ENCODE measurements at places on chromosomes 1 and 21. TPM values are rescaled to one million over a fixed set of nuclear protein-coding genes. Genes with fewer than 3 reads are reported as not detected.

GRCh38 chr1:3905953-3906671 is 6.0 kb upstream of the C1orf174 start:
- peaks cover 14% of the 10 kb centered on the region for H3K27me3 ChIP-seq
- no peaks in the 10 kb centered on the region for H3K36me3 ChIP-seq
- no peak overlapping the region for H3K27ac ChIP-seq
- H3K4me3 ChIP-seq, result no peak overlapping the region
- DNase-seq, result no peak
- peaks cover 7% of the 10 kb centered on the region for H3K4me1 ChIP-seq

TAF12 gene
- total RNA-seq, result 21.0 TPM

- peak; percentile 64 for DNase-seq
- peaks cover 38% of the 10 kb centered on the region for H3K4me1 ChIP-seq
- H3K27ac ChIP-seq, result peak overlapping the region; percentile 64
- H3K36me3 ChIP-seq, result no peaks in the 10 kb centered on the region
- no peaks in the 10 kb centered on the region for H3K27me3 ChIP-seq
These were observed 33.2 kb upstream of the BTG2 start for GRCh38 chr1:203271962-203272632.

GRCh38 chr1:224757508-224757907 is 141.4 kb downstream of the CNIH3 start:
- no peaks in the 10 kb centered on the region for H3K36me3 ChIP-seq
- no peak for DNase-seq
- H3K27ac ChIP-seq, result no peak overlapping the region
- no peaks in the 10 kb centered on the region for H3K27me3 ChIP-seq
- no peaks in the 10 kb centered on the region for H3K4me1 ChIP-seq
- H3K4me3 ChIP-seq, result no peak overlapping the region

DNA sequence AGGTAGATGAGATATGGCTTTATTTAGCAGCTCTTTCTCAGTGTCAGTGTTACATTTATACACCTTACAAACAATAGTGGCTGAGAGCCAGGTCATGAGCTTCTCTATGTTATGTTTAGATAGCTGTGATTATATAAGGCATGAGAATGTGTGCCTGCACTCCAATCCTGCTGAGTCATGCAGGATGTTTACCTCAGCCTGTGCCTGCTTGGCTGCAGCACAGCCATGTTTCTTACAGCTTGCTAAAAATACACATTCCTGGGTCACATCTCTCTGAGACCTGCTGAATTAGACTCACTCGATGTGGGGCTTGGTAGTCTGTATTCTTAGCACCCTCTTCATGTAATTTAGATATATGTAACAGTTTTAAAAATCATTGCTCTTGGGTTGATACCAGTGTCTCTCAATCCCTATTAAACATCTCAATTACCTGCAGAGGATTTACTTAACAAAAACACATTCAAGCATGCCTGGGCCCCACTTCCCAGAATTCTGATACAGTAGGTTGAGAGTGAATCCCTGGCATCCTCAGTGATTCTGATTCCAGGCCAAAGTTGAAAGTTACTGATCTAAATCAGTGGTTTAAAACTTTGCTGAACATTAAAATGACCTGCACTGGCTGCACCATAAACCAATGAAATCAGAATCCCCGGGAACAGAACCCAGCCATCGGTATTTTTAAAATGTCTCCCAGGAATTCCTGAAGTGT is 107.5 kb downstream of the GDAP2 start:
- H3K36me3 ChIP-seq, result no peaks in the 10 kb centered on the region
- no peak overlapping the region for H3K4me3 ChIP-seq
- H3K27ac ChIP-seq, result no peak overlapping the region
- DNase-seq, result no peak
- H3K4me1 ChIP-seq, result peaks cover 16% of the 10 kb centered on the region

DNA sequence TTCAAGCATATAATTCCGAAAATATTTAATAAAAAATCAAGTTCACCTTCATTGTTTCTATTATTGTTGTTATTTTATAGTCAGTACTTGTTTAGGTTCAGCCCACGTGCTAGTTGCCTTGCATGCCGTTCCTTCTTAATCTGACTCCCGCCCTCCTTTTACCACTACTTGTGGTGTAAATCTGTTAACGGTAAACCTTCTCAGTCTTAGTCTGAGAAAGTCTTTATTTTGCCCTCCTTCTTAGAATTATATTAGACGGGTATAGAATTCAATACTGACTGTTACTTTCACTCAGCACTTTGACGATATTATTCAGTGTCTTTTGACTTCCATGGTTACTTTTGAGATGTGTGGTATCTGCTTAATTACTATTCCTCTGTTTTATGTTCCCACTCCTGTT is 104.8 kb downstream of the RGL1 start:
- H3K27me3 ChIP-seq, result no peaks in the 10 kb centered on the region
- H3K4me1 ChIP-seq, result peaks cover 12% of the 10 kb centered on the region
- H3K36me3 ChIP-seq, result peaks cover 94% of the 10 kb centered on the region
- no peak overlapping the region for H3K4me3 ChIP-seq
- H3K27ac ChIP-seq, result no peak overlapping the region

- H3K36me3 ChIP-seq, result no peaks in the 10 kb centered on the region
- no peak for DNase-seq
- peaks cover 28% of the 10 kb centered on the region for H3K4me1 ChIP-seq
- peak overlapping the region; percentile 44 for H3K4me3 ChIP-seq
- H3K27ac ChIP-seq, result peak overlapping the region; percentile 80
- H3K27me3 ChIP-seq, result peaks cover 58% of the 10 kb centered on the region
These were observed 3.4 kb downstream of the RUNX3 start for GRCh38 chr1:24926563-24927249.

DNA sequence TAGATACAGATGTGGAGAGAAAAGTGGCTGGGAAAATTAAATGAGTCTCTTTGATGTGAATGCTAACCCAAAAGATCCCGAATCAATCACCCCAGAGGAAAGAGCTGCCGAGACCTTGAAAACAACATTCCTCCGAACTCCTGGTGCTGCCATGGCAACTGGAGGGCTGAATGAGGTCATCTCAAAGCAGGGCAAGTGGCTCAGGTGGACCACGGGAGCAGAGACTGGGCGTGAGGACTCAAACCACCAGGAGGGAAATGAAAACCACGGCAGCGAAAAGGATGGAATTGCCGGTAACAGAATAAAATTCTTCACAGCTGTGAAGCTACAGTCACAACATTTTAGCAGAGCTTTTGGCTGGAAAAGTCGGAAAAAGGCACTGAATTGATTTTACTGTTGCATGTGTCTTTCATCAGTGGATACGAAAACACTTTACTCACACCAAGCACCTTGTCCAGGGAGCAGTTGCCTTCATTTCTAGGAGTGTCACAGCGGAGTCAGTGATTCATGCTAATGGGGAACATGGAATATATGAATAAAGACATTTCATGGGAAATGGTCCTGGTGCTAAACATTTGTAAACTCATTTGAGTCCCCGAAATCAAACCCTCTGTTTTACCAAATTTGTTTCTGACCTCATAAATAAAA is 23.2 kb upstream of the BECN2 start:
- H3K36me3 ChIP-seq, result no peaks in the 10 kb centered on the region
- H3K4me1 ChIP-seq, result no peaks in the 10 kb centered on the region
- no peaks in the 10 kb centered on the region for H3K27me3 ChIP-seq

- peaks cover 14% of the 10 kb centered on the region for H3K4me1 ChIP-seq
- no peak overlapping the region for H3K27ac ChIP-seq
- H3K36me3 ChIP-seq, result no peaks in the 10 kb centered on the region
- no peaks in the 10 kb centered on the region for H3K27me3 ChIP-seq
- no peak overlapping the region for H3K4me3 ChIP-seq
These were observed 55.9 kb upstream of the ATP5PO start for GRCh38 chr21:33971492-33972013.

DNA sequence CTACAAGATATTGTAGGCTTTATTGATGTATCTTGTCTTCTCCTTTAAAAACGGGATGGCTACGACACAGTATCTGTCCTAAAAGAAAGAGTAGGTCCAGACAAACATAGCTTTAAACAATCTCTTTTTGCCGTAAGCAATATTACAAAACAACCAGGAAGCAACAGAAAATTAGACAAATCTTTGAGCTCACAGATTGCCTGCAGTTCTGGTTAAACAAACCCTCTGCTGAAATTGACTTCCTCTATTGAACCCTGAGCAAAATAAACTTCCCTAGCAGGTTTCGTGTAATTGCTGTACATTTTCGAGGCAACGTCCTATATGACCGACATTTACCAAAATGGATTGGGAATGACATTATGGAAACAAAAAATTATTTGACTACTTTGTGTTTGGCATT is 50.6 kb downstream of the CHML start:
- H3K27ac ChIP-seq, result no peak overlapping the region
- H3K4me1 ChIP-seq, result no peaks in the 10 kb centered on the region
- no peaks in the 10 kb centered on the region for H3K27me3 ChIP-seq
- H3K4me3 ChIP-seq, result no peak overlapping the region

DNA sequence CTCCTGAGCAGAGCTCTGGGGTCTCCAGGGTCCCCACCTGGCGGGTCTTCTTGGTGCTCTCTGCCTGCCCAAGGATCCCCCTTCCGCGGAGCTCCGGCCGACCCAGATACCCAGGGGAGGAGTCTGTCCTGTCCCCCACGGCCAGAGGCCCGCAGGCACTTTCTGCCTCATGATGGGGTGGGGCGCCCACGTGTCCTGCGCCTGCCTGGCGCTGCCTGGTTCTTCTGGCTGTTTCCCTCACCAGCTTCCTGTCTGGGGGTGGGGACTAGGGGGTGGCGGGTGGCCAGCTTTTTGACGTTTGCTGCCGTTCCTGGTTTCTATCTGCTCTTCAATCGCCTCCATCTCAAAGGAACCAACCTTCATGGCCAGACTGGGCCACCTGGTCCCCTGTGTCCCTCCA is 313.3 kb upstream of the VAMP3 start:
- no peak overlapping the region for H3K27ac ChIP-seq
- H3K36me3 ChIP-seq, result no peaks in the 10 kb centered on the region
- no peak overlapping the region for H3K4me3 ChIP-seq

GRCh38 chr1:220943319-220943996 is 64.2 kb downstream of the HLX start:
- no peak overlapping the region for H3K27ac ChIP-seq
- H3K27me3 ChIP-seq, result no peaks in the 10 kb centered on the region
- DNase-seq, result no peak
- no peaks in the 10 kb centered on the region for H3K4me1 ChIP-seq

GRCh38 chr1:241356519-241357365 is at the start of gene RGS7:
Gene RGS7 (minus strand): TSS chr1:241357205.
- H3K27ac ChIP-seq, result no peak within 1 kb of the TSS
- peak; percentile 76 for DNase-seq
- peak within 1 kb of the TSS; percentile 42 for H3K4me3 ChIP-seq
- no peaks in the 10 kb centered on the region for H3K36me3 ChIP-seq
- H3K4me1 ChIP-seq, result no peaks in the 10 kb centered on the region

ADAMTS4 gene
- total RNA-seq, result 7.8 TPM

DNA sequence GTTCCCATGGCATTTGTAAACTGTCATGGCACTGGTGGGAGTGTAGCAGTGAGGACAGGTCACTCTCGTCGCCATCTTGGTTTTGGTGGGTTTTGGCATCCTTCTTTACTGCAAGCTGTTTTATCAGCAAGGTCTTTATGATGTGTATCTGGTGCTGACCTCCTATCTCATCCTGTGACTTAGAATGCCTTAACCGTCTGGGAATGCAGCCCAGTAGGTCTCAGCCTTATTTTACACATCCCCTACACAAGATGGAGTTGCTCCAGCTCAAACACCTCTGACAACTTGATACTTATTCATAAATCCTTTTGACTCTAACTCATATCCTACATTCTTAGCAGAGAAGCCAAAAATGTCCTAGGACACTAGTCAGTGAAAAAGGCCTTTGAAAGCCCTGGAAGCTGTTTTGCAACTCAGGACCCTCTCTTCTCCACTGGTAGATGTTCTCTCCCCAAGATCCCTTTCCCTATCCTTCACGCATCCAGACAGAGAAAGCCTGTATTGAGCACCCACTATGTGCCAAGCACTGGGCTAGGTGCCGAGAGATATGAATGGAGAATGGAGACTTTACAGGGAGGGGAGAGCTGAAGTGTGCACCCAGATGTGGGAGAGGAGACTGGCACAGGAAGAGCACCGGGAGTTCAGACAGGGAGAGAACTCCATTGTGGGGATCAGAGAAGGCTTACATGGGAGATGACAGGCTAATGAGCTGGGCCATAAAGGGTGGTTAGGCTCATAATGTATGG is 6.7 kb upstream of the CSRP1 start:
- no peak for DNase-seq
- no peaks in the 10 kb centered on the region for H3K27me3 ChIP-seq
- H3K36me3 ChIP-seq, result no peaks in the 10 kb centered on the region

DNA sequence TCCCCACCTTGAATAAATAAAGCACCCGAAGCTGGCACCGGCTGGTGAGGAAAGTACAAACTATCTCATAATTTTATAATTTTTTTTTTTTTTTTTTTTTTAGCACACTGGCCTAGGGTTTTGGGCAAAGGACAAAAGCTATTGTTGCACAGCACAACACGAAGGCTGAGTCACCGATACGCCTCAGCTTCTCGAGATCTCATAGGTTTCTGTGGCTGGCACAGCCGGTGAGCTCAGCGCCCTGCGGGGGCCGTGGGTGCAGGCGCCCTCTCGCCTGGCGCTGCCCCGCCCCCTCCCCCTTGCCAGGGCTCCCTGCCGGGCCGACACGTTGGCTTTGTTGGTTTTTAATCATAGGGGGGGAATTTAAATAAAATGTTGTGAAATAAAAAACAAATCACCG is 17.2 kb downstream of the CASZ1 start:
- no peaks in the 10 kb centered on the region for H3K27me3 ChIP-seq
- H3K4me3 ChIP-seq, result no peak overlapping the region
- H3K27ac ChIP-seq, result no peak overlapping the region
- peak; percentile 73 for DNase-seq
- no peaks in the 10 kb centered on the region for H3K4me1 ChIP-seq

- H3K27me3 ChIP-seq, result no peaks in the 10 kb centered on the region
- H3K36me3 ChIP-seq, result no peaks in the 10 kb centered on the region
- no peak for DNase-seq
- H3K4me1 ChIP-seq, result no peaks in the 10 kb centered on the region
These were observed 17.4 kb downstream of the AK4 start for GRCh38 chr1:65165269-65165993.

LCA5L gene
- 1.8 TPM for total RNA-seq

PDC gene
- not detected for total RNA-seq

GRCh38 chr21:42597487-42598158 is 55.8 kb upstream of the PDE9A start:
- no peaks in the 10 kb centered on the region for H3K36me3 ChIP-seq
- no peak overlapping the region for H3K27ac ChIP-seq
- no peaks in the 10 kb centered on the region for H3K4me1 ChIP-seq
- H3K27me3 ChIP-seq, result no peaks in the 10 kb centered on the region

GRCh38 chr1:194734970-194735369 is 1548.6 kb upstream of the B3GALT2 start:
- no peak overlapping the region for H3K27ac ChIP-seq
- no peak for DNase-seq
- no peaks in the 10 kb centered on the region for H3K27me3 ChIP-seq

DNA sequence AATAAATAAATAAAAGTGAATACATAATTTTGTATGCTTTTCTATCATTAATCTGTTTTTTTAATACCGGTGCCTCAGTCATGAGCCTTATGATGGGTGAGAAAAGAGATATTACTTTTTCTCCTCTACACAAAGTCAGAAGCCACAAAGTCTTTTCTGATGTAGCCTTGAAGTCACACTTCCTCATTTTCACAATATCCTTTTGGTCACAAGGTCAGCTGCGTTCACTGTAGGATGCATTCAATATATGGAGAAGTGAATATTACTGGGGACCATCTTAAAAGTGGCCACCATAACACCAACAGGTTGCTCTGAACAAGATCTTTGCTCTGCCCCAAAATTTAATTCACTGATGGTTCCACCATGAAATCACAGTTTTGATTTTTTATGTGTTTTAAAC is 83.3 kb upstream of the TNR start:
- no peaks in the 10 kb centered on the region for H3K4me1 ChIP-seq
- DNase-seq, result no peak
- H3K27me3 ChIP-seq, result no peaks in the 10 kb centered on the region
- no peak overlapping the region for H3K4me3 ChIP-seq
- no peaks in the 10 kb centered on the region for H3K36me3 ChIP-seq

- no peak overlapping the region for H3K4me3 ChIP-seq
- no peaks in the 10 kb centered on the region for H3K4me1 ChIP-seq
- no peaks in the 10 kb centered on the region for H3K36me3 ChIP-seq
- DNase-seq, result no peak
- H3K27ac ChIP-seq, result no peak overlapping the region
These were observed 106.6 kb downstream of the NPHP4 start for GRCh38 chr1:5885471-5886139.
